ENCODE measurements at places on chromosomes 16 and 17.

DNA sequence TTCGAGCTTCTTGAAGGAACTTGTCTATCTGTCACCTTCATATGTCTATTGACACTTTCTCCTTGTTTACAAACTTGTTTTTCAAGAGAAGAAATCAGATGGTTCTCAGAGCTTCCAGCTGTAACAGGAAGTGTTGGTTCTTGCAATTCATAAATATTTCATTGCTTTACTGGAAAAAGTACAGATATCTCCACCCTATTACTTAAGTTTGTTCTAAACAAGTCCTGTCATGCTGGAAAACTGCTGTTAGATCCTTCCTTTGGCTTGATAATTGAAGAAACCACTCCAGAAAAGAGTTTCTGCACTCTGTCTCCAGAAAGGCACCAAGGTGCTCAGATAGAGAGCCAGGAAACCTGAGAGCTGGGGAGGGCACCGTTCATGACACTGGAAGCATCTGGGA lies 181.6 kb downstream of the DNAH9 start:
- no peak for DNase-seq

GRCh38 chr17:3448059-3448665 lies 14.5 kb upstream of the OR1E2 start:
- peak; percentile 21 for DNase-seq

GRCh38 chr17:36940313-36941264 lies 3.3 kb downstream of the LHX1 start:
- DNase-seq: no peak

- DNase-seq: no peak
Observed at GRCh38 chr16:12411516-12411915, 392.2 kb downstream of the CPPED1 start.

GRCh38 chr16:19307587-19308241 lies 22.2 kb downstream of the CLEC19A start:
- DNase-seq: no peak

DNA sequence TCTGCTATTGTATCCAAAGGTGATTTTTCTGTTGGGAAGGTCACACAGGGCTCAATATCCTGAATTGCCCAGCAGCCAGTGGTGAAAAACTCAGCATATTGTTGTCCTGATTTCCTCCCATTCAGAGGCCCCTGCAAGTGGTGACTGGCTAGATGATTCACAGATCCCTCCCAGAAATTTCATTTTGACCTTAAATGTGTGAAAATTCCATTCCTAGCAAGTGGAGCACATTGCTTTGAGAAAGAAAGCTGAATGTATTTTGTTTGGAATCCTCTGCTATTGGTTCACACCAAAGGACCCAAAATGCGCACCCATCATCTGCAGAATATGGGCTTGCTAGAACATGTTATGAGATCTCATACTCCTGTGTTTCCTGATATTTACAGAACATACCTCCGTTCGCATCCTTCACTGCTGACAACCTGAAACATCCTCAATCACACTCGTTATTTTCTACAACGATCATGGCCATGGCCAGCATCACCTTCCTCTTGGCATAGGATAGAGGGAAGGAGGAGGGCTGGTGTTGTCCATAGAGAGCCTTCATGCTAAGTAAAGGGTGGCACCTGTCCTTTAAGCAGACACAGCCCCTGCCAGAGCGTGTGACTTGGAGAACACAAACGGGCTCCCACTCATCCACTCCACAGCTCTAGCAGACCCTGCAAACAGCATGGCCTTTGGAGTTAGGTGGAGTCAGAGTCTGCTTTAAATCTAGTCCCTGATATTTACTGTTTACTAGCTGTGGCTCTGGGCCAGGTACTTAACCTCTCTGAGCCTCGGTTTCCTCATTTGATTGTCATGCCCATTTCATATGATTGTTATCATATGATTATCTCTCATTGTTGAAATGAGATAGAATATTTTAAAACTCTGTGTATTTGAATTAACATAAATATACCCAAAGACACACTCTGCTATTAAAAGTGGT lies 30.4 kb upstream of the NFAT5 start:
- DNase-seq: peak; percentile 56

GRCh38 chr16:89695875-89696669 lies 5.4 kb downstream of the SPATA2L start:
- DNase-seq: no peak

DNA sequence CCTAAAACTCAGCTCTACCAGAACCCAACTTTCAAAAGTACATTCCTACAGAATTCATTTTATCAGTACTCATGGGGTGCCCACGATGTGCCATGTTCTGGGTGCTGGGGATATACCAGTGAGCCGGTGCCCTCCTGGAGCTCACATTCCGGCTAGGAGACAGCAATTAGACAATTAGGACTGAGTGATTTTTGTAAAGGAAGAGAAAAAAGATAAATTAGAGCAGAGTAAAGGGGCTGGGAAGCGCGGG lies 449 bp upstream of the MRPL58 start:
- no peak for DNase-seq

DNA sequence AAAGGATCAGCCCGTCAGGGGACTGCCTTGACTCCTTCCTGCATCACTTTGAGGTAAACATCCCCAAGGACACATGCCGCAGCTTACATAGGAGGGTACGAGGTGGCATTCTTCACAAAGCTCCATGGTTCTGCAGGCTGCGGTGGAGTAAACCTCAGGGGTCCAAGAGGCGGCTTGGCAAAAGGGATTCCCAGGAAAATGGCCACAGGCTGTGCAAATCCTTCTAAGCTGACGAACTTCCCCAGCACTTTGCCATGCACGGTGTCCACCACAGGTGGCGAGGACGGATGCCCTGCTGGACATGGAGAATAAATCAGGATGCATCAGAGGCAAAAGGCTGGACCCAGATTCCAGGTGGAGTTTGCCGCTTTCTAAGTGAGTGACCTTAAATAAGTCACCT lies 4.2 kb downstream of the CES1 start:
- DNase-seq: no peak
